ENCODE measurements at places on chromosomes 1 and 21. TPM values are rescaled to one million over a fixed set of nuclear protein-coding genes. Genes with fewer than 3 reads are reported as not detected.

DNA sequence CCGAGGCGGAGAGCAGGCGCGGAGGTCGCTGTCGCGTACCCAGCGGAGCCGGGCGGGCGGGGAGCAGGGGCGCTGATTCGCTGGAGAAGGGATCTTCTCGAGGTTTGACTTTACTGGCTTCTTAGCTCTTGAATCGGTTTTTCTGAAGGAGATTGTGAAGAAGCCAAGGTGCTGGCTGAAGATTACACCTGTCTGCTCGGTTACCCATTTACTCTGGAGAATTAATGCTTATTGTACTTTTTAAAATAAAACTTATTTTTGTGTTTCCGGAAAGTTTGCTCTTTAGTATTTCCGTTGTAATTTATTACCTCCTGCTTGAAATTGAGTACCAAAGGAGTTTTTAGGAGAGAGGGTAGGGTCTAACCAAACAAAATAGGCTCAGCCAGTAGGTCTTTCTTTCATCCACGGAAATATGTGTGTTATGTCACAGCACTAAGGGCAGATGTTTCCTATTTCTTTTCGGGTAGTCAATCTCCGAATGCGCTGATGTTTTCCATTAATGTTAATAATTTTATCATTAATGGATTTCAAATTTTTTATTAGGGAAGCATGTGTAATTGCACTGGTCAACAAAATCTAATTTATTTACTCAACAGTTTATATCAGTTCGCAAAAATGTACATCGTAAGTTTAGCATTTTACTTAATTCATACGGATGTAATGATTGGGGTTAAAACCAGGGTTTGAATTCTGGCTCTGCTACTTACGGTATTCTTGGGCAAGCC lies 510 bp upstream of the GNG5 start:
- no peaks in the 10 kb centered on the region for H3K36me3 ChIP-seq
- no peak for DNase-seq
- peak overlapping the region; percentile 93 for H3K4me3 ChIP-seq

LCE1D gene
- not detected for total RNA-seq

- peak overlapping the region; percentile 92 for H3K27ac ChIP-seq
- H3K4me3 ChIP-seq, result no peak overlapping the region
- no peaks in the 10 kb centered on the region for H3K27me3 ChIP-seq
- H3K36me3 ChIP-seq, result no peaks in the 10 kb centered on the region
- DNase-seq, result no peak
- H3K4me1 ChIP-seq, result peaks cover 26% of the 10 kb centered on the region
Observed at GRCh38 chr1:31985430-31985829, 28.2 kb upstream of the KHDRBS1 start.

DNA sequence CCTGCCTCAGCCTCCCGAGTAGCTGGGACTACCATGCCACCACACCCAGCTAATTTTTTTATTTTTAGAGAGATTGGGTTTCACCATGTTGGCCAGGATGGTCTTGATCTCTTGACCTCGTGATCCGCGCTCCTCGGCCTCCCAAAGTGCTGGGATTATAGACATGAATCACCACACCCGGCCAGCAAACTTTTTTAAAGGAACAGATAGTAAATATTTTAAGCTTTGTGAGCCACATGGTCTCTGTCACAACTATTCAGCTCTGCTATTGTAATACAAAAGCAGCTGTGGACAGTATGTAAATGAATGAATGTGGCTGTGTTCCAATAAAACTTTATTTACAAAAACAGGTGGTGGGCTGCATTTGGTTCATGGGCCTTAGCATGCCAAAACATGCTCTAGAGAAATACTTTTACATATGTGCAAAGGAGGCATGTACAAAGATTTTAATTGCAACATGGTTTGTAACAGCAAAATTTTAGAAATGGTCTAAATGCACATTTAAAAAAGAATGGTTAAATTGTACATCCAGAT lies 47.0 kb downstream of the CDCP2 start:
- H3K27ac ChIP-seq, result no peak overlapping the region
- H3K36me3 ChIP-seq, result no peaks in the 10 kb centered on the region
- H3K4me1 ChIP-seq, result no peaks in the 10 kb centered on the region
- no peak for DNase-seq

AMY1C gene
- 2.5 TPM for total RNA-seq

FNDC5 gene
- 3.5 TPM for total RNA-seq

C1orf185 gene
- total RNA-seq, result not detected

ATP1A4 gene
- 0.28 TPM for total RNA-seq

FAM167B gene
- total RNA-seq, result 1.2 TPM

- no peak overlapping the region for H3K27ac ChIP-seq
- H3K4me3 ChIP-seq, result no peak overlapping the region
- DNase-seq, result no peak
- no peaks in the 10 kb centered on the region for H3K36me3 ChIP-seq
- H3K27me3 ChIP-seq, result no peaks in the 10 kb centered on the region
Observed at GRCh38 chr1:52659356-52659755, 26.4 kb downstream of the SHISAL2A start.

NUP210L gene
- 0.14 TPM for total RNA-seq

GRCh38 chr1:101929343-101929742 lies 67.4 kb downstream of the OLFM3 start:
- H3K36me3 ChIP-seq, result no peaks in the 10 kb centered on the region
- no peak for DNase-seq
- no peaks in the 10 kb centered on the region for H3K27me3 ChIP-seq
- H3K4me1 ChIP-seq, result no peaks in the 10 kb centered on the region

- no peaks in the 10 kb centered on the region for H3K4me1 ChIP-seq
- no peak overlapping the region for H3K4me3 ChIP-seq
- peak; percentile 31 for DNase-seq
- no peaks in the 10 kb centered on the region for H3K36me3 ChIP-seq
- no peaks in the 10 kb centered on the region for H3K27me3 ChIP-seq
- no peak overlapping the region for H3K27ac ChIP-seq
Observed at GRCh38 chr1:119885903-119886783, 10.2 kb downstream of the ADAM30 start.

- no peaks in the 10 kb centered on the region for H3K27me3 ChIP-seq
- peak within 1 kb of the TSS; percentile 85 for H3K27ac ChIP-seq
- H3K4me3 ChIP-seq, result peak within 1 kb of the TSS; percentile 96
- DNase-seq, result peak; percentile 86
- peaks cover 19% of the 10 kb centered on the region for H3K4me1 ChIP-seq
Observed at GRCh38 chr1:201828820-201829774, at the start of gene IPO9. IPO9 (plus strand) TSS chr1:201829157; CDS start chr1:201829210, 53 bp downstream.

STPG1 gene
- 3.3 TPM for total RNA-seq

GRCh38 chr1:83742446-83742845 lies 256.5 kb downstream of the TTLL7 start:
- H3K27ac ChIP-seq, result no peak overlapping the region
- no peak for DNase-seq
- no peak overlapping the region for H3K4me3 ChIP-seq

GRCh38 chr1:187033693-187034390 lies 205.1 kb downstream of the PLA2G4A start:
- no peaks in the 10 kb centered on the region for H3K4me1 ChIP-seq
- no peak for DNase-seq
- H3K4me3 ChIP-seq, result no peak overlapping the region
- no peaks in the 10 kb centered on the region for H3K36me3 ChIP-seq
- no peaks in the 10 kb centered on the region for H3K27me3 ChIP-seq

GJA9 gene
- total RNA-seq, result 0.05 TPM

CCDC30 gene
- total RNA-seq, result 1.9 TPM

DNA sequence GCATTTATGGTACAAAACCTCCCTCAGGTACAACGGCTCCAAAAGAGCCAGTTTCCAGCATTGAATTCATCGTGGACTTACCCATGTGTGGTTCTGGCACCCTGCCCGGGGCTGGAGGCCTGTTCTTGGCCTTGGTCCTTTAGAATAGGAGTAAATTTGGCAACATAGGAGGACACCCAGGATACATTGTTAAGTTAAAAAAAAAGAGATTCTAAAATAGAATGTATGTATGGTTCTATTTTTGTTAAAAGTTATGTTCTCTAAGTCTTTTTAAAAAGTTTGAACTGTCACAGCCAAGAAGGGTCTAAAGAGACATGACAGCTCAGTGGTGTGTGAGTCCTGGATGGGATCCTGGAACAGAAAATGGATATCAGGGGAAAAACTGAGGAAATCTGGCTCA lies 25.9 kb downstream of the EPHX1 start:
- no peak for DNase-seq
- H3K36me3 ChIP-seq, result peaks cover 3% of the 10 kb centered on the region
- no peak overlapping the region for H3K4me3 ChIP-seq

GRCh38 chr1:20573987-20574386 lies 14.9 kb upstream of the CDA start:
- H3K27ac ChIP-seq, result no peak overlapping the region
- no peak for DNase-seq
- peaks cover 4% of the 10 kb centered on the region for H3K27me3 ChIP-seq
- H3K4me1 ChIP-seq, result no peaks in the 10 kb centered on the region
- H3K4me3 ChIP-seq, result no peak overlapping the region

HES5 gene
- total RNA-seq, result 0.38 TPM

SLC37A1 gene
- total RNA-seq, result 9.0 TPM

DNA sequence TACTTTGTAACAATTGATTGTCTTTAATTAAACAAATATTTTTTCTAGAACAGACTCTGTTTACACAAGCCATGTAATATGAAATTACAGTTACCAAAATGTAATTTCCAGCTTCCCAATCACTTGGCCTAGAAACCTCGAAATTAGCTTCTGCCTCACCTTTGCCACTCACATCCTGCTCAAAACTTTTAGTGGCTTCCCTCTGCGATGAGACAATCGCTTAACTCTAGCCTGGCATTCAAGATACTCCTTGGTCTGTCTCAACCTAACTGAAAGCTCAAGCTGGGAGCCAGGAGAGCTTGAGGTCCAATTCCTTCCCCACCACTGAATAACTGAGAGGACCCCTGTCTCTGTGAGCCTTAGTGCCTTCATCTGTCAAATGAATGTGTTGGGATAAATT lies 42.8 kb downstream of the GFI1 start:
- H3K27ac ChIP-seq, result no peak overlapping the region
- no peaks in the 10 kb centered on the region for H3K4me1 ChIP-seq
- H3K4me3 ChIP-seq, result no peak overlapping the region
- H3K36me3 ChIP-seq, result no peaks in the 10 kb centered on the region
- H3K27me3 ChIP-seq, result no peaks in the 10 kb centered on the region

DNA sequence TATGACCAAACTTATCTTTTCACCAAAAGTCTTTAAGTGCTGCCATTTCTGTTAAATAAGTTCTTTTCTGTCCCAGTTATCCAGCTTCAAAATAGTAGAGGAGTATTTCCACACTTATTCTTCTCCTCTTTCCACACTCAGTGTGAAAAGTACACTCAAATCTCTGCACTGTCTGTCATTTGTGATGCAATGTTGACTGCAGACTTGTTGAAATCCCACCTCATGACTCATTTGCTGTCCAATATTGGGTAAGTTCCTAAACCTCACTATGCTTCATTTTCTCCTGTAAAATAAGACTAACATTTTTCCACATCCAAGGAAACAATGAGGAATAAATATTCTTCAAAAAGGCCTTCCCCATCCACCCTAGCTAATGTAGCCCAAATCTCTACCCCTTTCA lies 17.5 kb downstream of the LRRIQ3 start:
- no peak overlapping the region for H3K27ac ChIP-seq
- no peaks in the 10 kb centered on the region for H3K27me3 ChIP-seq
- H3K4me1 ChIP-seq, result no peaks in the 10 kb centered on the region
- no peaks in the 10 kb centered on the region for H3K36me3 ChIP-seq

DNA sequence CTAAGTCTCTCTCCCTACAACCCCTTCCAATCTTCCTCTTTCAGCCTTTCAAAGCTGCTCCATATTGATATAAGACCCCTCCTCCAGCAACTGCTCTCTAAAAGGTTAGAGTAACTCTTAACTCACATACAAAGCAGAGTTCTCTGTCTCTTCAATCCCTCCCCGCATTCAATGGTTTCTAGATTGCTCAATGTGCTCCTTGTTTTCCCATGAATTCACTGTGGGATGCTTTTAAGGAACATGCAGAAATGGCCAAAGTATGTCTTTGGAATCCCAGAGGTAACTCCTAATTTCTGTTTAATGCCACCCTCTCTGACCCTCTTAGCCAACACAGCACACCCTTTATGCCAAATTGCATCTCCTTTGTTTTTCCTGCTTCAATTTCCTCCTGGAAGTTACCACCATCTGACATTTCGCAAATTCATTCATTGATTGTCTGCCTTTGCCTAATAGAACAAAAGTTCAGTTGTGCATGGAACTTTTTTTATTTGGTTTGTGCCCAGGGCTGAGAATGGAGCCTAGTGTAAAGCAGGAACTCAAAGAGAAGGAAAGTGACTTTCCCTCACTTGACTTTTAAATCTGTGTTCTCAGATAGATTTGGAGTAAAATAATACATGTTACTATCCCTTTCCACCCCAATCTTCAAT lies 172.7 kb upstream of the C8B start:
- no peaks in the 10 kb centered on the region for H3K4me1 ChIP-seq
- H3K27ac ChIP-seq, result no peak overlapping the region
- H3K27me3 ChIP-seq, result no peaks in the 10 kb centered on the region
- no peak overlapping the region for H3K4me3 ChIP-seq

DNA sequence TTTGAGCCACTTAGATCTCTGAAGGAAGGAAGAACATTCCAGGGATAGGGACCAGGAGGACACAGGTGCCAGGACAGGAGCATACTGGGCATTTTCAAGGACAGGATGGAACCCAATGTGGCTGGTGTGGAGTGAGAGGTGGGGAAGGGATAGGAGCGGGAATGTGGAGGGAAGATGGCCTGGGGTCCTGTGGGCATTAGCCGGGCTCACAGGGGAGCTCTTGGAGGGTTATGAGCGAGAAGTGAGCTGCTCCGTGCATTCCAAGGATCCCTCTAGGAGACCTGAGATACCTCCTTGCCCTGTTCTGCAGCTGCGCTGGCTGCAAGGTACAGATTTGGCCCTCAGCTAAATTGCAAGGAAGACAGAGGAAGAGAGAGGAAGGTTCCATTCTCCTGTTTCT lies 87.5 kb downstream of the IER5 start:
- peaks cover 6% of the 10 kb centered on the region for H3K27me3 ChIP-seq
- no peak overlapping the region for H3K4me3 ChIP-seq
- H3K27ac ChIP-seq, result no peak overlapping the region
- peaks cover 12% of the 10 kb centered on the region for H3K4me1 ChIP-seq
- H3K36me3 ChIP-seq, result no peaks in the 10 kb centered on the region

DNA sequence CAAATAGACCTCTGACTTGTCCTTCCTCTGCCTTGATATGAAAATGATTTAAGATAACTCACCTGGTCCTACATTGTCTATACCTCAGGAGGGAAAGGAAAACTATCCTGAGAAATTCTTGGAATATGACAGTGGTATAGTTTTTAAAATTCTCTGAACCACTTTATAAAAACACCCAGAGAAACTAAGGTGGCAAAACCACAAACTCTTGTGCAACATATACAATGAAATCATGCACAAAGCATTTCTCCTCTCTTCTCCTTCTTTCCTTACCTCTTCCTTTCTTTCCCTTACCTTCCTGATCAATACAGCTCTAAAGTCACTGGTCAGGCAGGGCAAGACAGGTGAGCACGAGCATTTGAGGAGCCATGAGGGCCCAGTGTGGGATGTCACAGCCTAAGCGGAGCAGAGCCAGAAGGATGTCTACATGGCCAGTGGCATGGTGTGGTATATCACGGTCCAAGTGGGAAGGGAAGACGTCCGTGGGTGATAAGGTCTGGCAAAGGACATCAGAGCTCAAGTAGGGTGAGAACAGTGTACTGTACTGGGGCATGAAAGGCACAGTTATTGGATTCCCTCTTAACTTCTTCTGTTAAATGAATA lies 543.3 kb downstream of the DPYD start:
- H3K27ac ChIP-seq, result no peak overlapping the region
- H3K36me3 ChIP-seq, result no peaks in the 10 kb centered on the region
- DNase-seq, result no peak
- no peaks in the 10 kb centered on the region for H3K27me3 ChIP-seq
- no peak overlapping the region for H3K4me3 ChIP-seq

SPRR5 gene
- not detected for total RNA-seq

ARMH1 gene
- total RNA-seq, result 47.7 TPM

All from thymus (tissue), 14 donors.